ENCODE measurements at places on chromosomes 11 and 22.

GRCh38 chr11:72379384-72380131, 54.8 kb downstream of the CLPB start:
- DNase-seq: no peak

DNA sequence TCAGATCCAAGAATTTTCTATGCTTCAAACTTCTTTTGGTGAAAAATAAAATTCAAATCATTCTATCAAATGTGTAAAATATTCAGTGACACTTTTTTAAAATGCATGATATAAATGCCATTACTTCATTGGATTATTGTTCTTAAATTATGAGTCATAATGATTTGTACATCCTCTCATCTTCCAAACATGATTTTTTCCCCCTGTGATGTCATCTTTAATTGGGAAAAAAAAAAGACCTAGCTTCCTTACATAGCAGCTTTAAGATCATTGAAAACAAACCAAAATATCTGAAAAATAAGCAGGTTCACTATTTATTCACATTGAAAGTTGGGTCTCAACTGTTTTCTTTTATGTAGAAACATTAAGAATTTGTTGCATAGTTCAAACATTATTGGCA, 1549.4 kb downstream of the LRRC4C start:
- DNase-seq: no peak

DNA sequence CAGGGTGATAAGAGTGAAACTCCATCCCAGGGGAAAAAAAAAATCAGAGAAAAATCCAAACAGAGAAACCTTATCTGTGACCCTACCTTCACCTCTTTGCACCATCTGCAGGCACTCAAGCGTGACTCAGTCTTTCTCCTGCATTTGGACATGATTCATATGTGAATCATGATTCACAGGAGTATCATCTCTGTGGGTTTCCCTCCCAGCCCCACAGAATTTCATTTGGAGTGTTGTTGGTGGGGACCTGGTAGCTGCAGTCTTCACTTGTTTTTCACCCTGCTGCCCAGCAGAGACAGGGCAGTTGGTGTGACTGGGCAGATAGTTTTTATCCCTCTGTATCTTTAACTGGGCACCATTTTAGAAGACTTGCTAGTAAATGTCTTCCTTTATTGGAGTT, 75.7 kb downstream of the DEPDC5 start:
- DNase-seq: no peak

GRCh38 chr11:76889411-76889975, 28.8 kb downstream of the ACER3 start:
- DNase-seq: no peak

DNA sequence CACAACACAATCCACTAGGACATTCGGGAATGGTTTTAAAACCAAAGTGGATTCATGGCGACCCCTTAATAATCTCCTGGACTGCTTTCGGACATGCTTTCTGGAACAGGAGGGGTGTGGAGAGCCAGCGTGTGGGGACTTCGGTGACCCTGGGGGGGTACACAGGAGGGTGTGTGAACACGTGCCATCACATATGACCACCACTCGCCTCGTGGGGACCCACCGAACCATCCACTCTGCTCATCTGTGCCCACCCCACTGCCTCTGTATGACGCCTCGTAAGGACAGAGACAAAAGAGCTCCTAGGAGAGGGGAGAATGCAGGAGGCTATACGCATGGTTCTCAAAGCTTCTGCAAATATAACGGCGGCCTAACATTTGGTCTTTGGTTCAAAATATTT, 8.9 kb downstream of the LTO1 start:
- no peak for DNase-seq

DNA sequence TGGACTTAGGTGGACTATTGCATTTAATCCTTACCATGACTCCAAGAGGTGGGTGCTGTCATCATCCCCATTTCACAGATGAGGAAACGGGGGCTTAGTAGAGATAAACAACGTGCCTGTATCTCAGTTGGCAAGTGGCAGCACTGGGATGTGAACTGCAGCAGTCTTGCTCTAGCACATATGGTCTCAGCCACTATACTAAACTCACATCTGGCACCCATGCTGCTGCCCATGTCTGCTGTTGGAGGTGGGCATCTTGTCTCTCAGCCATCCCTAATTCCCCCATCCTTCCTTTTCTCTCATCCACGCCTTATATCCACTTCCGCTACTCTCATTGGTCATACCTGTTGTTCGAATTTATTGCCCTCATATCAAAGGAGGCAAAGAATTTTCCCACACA, 3.8 kb downstream of the PRG3 start:
- DNase-seq: no peak

DNA sequence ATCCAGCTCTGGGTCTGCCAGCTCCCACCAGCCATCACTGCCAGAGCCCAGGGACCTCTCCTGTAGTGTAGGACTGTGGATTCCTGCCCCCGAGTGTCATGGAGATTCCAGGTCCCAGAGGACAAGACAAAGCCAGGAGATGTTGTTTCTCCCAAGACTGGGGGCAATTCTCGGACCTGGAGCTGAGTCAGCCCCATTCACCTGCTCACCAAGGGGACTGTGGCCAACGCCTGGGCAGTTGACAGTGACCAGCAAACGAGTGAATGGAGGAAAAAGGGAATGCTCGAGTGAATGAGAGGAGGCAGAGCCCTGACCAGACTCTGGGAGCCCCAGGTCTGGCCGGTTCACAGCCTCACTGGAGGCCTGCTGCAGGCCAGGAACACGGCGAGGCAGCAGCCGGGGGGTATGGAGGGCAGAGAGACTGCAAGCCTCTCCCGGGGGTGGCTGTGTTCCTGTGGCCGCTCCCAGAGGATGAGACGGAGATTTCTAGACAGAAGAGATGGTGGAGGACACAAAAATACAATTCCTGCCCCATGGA, 61.3 kb upstream of the PRR5 start:
- DNase-seq: no peak

DNA sequence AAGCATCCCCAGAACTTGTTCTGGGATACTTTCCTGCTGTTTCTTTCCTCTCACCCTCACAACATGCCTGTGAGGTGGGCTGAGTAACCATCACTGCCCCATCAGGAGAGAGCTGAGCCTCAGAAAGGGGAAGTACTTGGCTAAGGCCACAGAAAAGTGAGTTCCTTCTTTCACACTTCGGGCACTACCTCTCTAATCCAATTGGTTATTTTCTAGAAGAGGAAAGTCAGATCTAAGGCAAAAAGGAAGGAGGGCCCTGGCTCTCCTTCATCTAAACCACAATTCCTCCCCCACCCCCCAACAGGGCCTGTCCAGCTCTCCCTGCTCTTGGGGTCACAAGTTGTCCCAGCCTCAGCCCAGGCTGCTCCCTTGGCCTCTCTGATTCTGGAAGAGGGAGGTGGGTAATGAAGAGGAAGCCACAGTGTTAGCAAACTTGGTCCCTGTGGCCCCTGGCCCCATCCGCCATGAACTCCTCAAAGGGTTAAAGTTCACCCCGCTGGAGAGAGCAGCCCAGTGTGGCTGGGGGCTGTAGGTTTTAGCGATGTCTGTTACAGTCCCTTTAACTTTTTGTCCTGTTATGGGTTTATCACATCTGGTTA, 34.0 kb downstream of the SLC22A12 start:
- no peak for DNase-seq

GRCh38 chr22:31192513-31192912, 19.6 kb upstream of the LIMK2 start:
- DNase-seq: no peak

DNA sequence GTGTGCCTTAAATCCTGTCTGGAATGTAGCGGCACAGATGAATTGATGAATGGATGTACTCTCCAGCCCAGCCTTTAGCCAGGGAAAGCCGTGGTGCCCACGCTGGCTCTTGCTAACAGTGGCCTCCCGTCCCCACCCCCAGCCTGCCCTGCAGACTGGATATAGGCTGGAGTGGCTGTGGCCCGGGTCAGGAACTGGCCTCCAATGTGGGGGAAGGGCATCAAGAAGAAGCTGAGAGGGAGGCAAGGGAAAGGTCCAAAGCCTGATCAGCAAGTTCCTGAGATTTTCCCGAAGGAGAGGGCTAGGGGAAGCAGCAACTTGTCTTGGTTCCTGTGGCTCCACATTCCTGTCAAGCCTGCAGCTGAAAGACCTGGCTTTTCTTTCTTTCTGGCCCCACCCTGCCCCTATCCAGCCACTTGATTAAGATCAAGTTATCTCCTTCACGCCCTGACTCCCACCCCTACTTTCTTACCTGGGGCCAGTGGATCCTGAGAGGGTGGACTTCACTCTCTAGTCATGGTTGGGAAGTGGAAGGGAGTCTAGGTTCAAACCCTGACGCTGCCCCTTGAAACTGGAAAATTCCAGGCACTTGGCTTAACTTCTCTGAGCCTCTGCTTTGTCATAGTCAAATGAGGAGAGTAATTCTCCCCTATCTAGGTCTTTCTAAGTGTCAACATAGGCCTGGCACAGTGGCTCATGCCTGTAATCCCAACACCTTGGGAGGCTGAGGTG, 11.0 kb upstream of the MICALL1 start:
- no peak for DNase-seq

GRCh38 chr11:86938900-86939880, 16.0 kb downstream of the FZD4 start:
- peak; percentile 52 for DNase-seq

- DNase-seq: peak; percentile 22
Observed at GRCh38 chr11:4677948-4678347, 19.7 kb downstream of the OR51E2 start.

- no peak for DNase-seq
Observed at GRCh38 chr11:127485541-127485940, 485.0 kb upstream of the KIRREL3 start.

DNA sequence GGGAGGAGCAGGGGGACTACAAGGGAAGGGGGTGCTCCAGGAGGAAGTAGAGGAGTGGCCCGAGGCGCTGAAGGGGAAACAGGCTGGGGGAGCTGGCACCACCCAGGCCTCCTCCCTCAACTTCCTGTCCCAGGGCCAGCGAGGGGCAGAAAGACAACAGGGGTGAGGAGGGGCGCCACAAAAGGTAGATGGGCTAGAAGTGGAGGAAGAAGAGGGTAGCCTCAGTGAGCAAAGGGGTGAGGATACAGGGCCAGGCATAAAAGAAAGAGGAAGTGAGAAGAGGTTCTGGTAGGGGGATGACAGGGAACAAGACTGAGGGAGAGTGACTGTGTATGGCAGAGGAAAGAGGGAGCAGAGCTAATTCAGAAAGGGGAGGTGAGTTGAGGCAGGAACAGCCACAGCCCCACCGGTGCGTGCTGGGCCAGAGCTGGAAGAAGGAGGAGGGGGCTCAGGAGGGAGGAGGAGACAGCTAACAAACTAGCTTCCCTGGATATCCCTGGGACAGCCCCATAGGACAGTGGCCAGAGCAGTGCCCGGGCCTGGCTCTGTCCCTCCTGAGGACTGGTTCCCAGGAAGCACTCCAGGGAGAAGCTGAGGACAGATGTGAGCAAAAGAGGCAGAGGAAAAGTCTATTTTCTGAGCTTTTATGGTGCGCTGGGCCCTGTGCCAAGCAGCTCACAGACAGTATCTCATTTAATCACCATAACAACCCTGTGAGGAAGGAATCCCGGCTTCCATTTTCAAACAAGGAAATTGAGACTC, 8.5 kb downstream of the DCHS1 start:
- no peak for DNase-seq

DNA sequence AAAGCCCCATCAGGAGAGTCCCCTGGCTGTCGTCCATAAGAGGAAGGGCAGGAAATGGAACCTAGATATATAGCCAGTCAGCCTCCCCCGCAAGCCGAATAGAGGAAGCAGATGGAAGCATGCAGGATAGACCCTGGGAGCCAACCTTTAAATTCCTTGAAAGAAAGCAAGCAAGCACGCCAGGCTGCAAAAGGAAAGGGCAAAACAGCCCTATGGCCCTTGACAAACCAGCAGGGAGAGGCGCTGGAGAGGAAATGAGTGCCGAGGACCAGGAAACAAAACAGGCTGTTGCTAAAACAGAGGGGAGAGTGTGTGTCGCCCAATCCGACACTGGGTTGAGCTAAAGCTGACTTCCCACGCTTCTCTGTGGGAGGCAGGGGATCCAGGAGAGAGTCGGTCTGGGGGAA, 203.5 kb upstream of the MTNR1B start:
- DNase-seq: no peak

GRCh38 chr11:43830928-43831440, 49.6 kb upstream of the ALKBH3 start:
- no peak for DNase-seq

- no peak for DNase-seq
Observed at GRCh38 chr11:65502274-65502554, 3.4 kb downstream of the MALAT1 start.

DNA sequence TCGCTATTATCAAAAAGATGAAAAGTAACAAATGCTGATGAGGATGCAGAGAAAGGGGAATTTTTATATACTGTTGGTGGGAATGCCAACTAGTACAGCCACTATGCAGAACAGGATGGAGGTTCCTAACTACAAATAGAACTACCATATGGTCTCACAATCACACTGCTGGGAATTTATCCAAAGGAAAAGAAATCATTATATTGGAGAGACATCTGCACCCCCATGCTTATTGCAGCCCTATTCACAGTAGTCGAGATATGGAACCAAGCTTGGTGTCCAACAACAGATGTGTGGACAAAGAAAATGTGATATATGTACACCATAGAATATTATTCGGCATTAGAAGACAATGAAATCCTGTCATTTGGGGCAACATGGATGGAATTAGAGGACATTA, 19.6 kb upstream of the POU2AF2 start:
- no peak for DNase-seq

GRCh38 chr22:30561402-30562189, 12.9 kb downstream of the GAL3ST1 start:
- no peak for DNase-seq

GRCh38 chr11:101434026-101434643, 149.7 kb downstream of the TRPC6 start:
- DNase-seq: no peak

DNA sequence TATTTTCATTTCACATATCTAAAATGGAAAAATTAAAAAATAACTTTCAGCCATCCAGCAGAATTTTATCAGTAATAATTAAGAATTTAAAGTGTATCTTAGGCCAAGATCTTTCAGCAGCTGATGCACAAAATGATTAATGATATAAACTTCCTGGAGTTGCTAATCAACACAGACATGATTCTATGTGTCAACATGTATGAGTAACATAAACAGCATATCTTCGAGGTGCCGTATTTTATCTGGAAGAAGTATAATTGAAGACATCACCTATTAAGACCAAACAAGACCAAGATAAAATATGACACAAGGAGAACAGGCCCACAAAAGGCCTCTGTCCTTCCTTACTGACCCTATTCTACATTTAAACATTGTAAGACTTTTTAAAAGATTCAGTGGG, 45.2 kb downstream of the SLC5A12 start:
- DNase-seq: no peak

GRCh38 chr11:22807855-22808570, 21.6 kb downstream of the SVIP start:
- no peak for DNase-seq
